ENCODE measurements at places on chromosomes 16 and 17. TPM values are rescaled to one million over a fixed set of nuclear protein-coding genes. Genes with fewer than 3 reads are reported as not detected.

- no peak for DNase-seq
Observed at GRCh38 chr16:3467921-3468320, 24.4 kb downstream of the NAA60 start.

The ARHGDIG gene
- total RNA-seq: 2.6 TPM

GRCh38 chr16:66735891-66736290 is 15.5 kb downstream of the DYNC1LI2 start:
- no peak for DNase-seq

DNA sequence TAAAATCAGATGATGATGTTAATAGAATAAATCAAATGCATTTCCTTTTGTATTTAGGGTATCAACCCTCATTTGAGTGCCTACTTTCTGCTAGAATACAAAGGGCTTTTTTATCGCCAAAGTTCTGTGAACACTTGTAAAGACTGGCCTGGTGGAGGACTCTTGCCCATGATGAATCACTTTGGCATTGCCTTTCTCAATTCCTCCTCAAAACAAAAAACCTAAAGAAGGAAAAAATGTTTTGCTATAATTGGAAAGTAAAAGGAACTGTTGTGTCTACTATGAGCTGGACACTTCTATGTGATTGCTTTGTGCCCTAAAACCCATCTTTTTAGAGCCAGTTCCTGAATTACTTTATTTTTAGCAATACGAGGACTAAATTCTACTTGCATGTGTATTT is 13.0 kb upstream of the DHRS11 start:
- DNase-seq: no peak
